ENCODE measurements at places on chromosomes 7 and 10.

GRCh38 chr10:7773845-7774801 is 13.7 kb downstream of the KIN start:
- no peak for DNase-seq

DNA sequence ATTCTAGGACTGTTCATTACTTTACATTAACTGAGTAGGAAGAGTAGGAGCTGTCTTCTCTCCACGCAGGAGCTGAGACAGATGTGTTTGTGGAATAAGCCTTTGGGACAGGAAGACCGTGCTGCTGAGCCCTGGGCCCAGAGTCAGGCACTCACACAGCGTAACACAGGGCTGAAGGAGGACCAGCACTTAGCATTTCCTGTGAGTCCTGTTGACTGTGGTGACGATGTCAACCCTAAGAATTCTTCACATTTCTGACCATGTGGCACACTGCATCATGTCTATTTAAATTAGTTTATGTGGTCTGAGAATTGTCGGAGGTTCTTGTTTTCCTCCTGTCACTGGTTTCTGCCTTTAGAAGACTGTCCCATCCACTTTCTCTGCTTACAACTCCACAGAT is 117.2 kb downstream of the PIP4K2A start:
- DNase-seq, result no peak

DNA sequence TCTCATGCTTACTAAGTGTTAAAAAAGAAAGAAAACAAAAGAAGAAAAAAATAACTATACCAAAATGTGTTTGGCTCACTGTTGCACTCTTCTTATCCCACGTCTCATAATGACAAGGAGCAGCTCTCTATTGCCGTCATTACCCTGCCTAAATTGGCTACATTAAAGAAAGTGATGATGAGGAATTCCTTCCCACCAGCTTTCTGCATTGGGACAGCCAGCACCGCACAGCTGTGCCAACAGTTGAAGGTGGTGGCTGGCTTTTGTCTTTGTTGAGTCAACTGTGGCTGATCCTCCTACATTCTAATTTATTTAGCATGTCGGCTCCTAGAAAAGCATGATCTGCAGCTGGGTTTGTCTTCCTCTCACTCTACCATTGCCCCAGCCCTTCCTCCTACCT is 751.8 kb downstream of the KCNMA1 start:
- no peak for DNase-seq

DNA sequence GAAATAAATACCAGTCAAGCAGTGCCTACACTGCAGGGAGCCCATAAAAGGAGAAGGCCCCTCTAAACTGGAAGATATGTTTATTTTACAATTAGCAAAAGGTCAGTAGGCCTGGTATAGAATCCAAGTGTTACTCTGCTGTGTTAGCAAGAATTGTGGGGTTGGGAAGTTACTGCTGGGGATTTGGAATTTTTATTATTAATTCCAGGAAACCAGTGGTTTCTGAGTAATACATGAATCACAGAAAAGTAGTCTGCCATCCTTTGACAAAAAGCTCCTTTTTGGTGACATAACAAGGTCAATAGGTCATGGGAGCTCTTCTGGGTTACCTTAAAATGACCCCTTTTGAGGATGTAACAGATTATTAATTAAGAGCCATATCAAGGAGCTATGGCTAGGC is 67.4 kb downstream of the ZNF92 start:
- DNase-seq, result no peak

DNA sequence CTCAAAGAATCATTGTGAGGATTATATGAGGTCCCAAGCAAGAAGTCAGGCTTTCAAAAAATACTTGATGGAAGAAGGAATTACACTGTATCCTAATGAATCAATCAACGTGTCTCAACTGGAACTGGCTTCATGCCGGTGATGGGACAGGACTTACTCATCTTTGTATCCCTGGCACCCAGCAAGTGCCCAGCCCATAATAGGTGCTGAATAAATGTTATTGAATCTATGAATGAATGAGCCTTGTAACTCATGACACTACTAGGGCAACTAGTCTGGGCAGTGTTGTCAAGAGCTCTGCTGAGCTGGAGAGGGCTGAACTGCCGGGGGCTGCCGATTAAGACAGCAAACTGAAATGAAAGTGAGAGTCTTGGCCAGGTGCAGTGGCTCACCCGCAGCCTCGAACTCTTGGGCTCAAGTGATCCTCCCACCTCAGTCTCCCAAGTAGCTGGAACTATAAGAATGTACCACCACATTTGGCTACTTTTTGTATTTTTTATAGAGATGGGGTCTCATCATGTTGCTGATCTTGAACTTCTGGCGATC is 87.2 kb upstream of the KIF5B start:
- no peak for DNase-seq

DNA sequence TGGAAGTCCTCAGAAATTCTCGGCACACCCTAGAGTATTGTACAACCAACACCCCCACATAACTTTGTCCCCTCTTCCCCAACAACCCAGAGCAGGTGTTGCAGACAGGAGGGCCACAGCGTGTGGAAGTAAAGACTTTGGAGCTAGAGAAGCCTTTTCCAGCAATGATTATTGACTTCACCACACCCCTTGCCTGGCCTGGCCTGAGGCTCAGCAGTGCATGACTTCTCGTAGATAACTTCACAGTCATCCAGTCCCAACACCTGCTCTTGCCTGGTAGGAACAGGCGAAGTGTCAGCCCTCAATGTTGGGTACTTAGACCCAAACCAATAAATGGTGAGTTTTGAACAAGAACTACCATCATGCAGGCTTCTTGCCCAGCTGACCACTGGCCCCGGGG is 36.7 kb downstream of the GOT1 start:
- DNase-seq, result no peak

Data from activated T-cell treated with anti-CD3 and anti-CD28 coated beads, Interleukin-2, amount 50 U/mL, for 1 hour (primary cell).